SJCRH30 (cell line): ENCODE measurements at places on chromosomes 12 and 14.

GRCh38 chr12:29208060-29208459, 59.0 kb downstream of the FAR2 start:
- no peak for DNase-seq

DNA sequence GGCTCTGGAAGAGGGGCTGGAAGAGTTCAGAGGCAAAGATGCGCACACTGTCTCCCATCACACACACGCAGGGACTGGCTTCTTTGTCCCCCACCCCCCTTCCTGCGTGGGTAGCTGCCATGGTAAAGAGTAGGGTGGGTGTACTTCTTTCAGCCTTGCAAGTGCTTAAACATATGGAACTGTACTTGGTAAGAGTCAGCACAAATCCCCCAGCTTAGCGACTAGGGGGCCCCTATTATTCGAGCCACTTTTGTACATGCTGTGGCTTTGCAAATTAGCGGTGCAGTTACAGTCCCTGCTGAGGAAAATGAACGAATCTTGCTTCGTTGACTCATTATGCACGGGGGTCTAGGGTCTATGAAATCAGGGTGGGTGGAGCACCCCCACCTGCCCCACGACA, 123.8 kb downstream of the AACS start:
- DNase-seq = no peak

- peak; percentile 17 for DNase-seq
Observed at GRCh38 chr12:115895247-115895646, 382.2 kb downstream of the MED13L start.

GRCh38 chr12:27347779-27348178, 15.1 kb downstream of the BMAL2 start:
- DNase-seq = no peak

- no peak for DNase-seq
Observed at GRCh38 chr14:99703381-99703780, 19.3 kb downstream of the CYP46A1 start.

GRCh38 chr14:69152181-69152901, 578 bp downstream of the DCAF5 start:
- peak; percentile 68 for DNase-seq

DNA sequence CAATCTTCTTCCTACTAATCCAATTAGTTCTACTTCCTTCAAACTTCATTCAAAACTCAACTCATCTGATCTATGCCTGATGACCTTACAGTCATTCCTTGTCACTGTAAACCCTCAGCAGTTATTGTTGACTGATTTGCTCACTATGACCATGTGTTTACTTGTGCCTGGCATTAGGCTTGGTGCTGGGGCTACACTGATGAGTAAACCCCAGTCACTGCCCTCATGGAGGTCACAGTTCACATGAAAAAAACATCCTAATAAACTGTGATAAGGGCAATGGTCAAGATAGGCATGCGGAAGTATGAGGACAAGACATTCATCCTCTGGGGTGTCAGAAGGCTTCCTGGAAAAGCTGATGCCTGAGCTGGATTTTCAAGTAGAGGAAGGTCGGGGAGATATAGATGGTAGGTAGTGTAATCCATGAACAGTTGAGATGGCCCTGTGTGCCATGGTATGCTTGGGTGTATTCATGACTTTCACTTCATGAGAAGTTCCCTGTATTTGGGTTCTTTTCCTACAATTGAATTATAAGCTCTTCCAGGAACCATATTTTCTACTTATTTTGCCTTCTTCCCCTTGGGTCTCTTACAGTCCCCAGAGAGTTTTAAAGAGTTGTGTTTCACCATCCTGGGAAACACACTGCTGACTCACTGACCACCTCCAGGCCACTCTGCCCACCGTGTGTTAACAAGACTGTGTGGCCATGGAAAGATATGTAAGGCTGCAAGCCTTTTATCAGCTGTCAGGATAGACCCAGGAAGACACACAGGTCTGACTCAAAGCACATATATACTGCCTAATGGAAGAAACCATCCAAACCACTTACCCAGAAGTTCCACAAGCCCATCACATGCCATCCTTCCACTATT, 38.7 kb upstream of the DUSP6 start:
- DNase-seq = peak; percentile 48

GRCh38 chr12:6346235-6346832, 4.5 kb upstream of the TNFRSF1A start:
- DNase-seq = no peak

- no peak for DNase-seq
Observed at GRCh38 chr14:56059054-56059453, 59.2 kb upstream of the PELI2 start.

- no peak for DNase-seq
Observed at GRCh38 chr14:76782885-76783566, 21.8 kb downstream of the VASH1 start.

- DNase-seq = peak; percentile 24
Observed at GRCh38 chr12:89882050-89882449, 173.4 kb upstream of the ATP2B1 start.
